NCI-H526 (cell line): ENCODE measurements at places on chromosomes 12 and 14.

- no peak for DNase-seq
These were observed 190.1 kb downstream of the SLC41A2 start for GRCh38 chr12:104768033-104768432.

DNA sequence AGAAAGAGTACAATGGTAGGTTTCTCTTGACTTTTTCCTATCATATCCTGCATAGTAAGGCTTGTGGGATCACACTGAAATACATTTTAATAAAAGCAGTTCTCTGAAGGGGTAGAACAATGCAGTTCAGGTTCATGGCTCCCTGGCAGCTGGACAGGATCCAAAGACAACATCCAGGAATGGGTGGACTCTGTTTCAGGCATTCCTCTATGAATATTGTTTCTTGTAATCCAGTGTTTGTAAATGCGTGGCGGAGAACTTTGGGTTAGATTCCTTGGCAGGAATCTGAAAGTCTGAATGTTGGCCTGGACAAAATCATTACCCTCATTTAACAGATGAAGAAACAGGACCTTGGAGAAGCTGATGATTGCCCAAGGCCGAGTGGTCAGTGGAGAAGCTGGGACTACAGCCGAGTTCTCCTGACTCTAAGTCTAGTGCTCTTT, 43.5 kb downstream of the SYNE2 start:
- no peak for DNase-seq

DNA sequence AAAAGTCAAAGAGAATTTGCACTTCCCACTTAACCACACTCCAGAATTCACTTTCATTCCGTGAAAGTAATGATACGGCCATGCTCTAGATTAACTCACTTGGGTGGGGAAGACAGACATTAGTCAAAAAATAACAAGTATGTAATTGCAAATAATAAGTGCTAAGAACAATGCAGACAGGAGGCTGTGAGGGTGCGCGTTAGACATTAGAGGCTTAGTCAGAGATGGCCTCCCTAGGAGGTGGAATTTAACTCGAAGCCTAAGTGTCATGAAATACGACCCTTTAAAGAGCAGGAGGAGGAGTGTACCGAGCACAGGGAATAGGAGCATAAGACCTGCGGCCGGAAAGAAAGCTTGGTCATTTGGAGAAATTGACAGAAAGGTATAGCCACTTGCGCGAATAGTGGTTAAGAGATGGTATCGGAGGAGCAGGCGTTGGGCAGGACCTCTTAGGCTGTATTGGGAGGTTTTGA, 628 bp downstream of the SNRPF start:
- DNase-seq = peak; percentile 41

GRCh38 chr14:37150414-37150813, 22.0 kb downstream of the SLC25A21 start:
- DNase-seq = peak; percentile 76

DNA sequence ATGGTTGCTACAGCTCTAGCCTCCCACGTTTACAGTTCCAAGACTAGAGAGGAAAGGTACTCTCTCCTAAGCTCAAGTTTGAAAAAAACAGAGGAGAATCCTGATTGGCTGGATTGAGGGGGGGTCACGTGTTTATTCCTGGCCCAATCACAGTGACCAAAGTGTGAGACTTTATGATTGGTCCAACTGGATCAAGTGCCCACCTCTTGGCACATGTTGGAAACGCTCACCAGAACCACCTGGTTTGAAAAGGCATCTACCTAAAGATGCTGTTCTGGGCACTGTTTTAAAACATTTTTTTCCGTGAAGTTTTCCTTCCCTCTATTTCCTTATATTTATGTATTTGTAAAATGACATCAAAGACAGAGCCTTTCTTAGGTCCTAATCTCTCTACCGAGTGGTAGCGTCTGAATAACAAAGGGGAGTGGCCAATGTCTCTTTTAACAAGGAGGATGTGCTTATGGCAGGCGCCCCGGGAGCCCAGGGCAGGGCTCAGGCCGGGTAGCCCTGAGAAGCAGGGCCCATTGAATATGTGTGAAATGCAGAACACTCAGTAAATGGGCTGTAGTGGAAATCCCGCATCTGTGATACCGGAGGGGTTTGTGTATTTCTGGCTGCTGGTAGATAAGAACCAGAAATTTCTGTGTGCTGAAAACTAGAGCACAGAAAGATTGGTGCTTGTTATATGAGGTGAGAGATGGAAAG, 146.2 kb downstream of the ATP23 start:
- no peak for DNase-seq

GRCh38 chr12:38728894-38729293, 176.5 kb downstream of the CPNE8 start:
- DNase-seq = no peak

DNA sequence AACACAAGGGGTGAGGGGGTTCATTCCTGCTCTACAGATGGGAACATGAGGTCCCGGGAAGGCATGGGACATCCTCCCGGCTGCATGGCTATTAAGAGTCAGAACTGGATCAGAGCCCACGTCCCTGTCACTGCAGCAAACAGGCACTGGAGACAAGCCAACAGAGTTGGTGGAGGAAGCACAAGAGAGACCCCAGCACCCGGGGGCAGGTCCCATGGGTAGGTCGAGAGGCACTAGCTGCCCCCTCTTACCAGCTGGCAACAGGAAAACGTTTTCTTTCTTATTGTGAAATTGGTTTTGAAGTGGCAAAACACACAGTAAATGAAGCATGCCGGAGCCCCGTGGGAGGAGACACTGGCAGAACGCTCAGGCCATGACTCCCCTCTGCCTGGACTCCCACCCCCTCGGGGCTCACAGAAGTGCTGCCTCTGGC, 43.6 kb downstream of the SYNE3 start:
- DNase-seq = no peak

DNA sequence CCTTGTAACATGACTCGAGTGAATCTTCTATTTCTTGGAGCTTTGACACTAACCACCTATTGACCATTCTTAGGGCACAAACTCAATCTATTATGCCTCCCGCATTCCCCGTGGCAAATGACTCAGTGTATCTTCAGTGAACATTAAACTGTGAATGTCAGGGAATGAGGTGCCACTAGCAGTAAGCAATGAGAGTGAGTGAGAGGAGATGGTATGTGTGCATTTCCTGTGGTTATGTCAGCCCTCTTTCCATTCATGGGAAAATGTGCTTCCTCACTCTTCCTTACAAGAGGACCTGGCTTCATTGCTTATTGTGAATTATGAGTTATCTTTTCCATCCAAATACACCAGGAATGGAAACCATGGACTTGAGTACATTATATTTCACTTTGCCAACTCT, 229.2 kb downstream of the EMP1 start:
- no peak for DNase-seq
